ENCODE measurements at places on chromosomes 12 and 14. TPM values are rescaled to one million over a fixed set of nuclear protein-coding genes. Genes with fewer than 3 reads are reported as not detected.

GRCh38 chr12:16844875-16845274 is 238.9 kb upstream of the LMO3 start:
- no peaks in the 10 kb centered on the region for H3K36me3 ChIP-seq
- no peaks in the 10 kb centered on the region for H3K27me3 ChIP-seq
- H3K4me3 ChIP-seq: no peak overlapping the region
- H3K4me1 ChIP-seq: no peaks in the 10 kb centered on the region
- DNase-seq: no peak

Gene GARIN6
- not detected for total RNA-seq

GRCh38 chr12:110934093-110934852 is 13.9 kb upstream of the MYL2 start:
- no peak for DNase-seq
- H3K27me3 ChIP-seq: peaks cover 12% of the 10 kb centered on the region
- no peaks in the 10 kb centered on the region for H3K4me1 ChIP-seq
- H3K27ac ChIP-seq: no peak overlapping the region

Gene RIPK3
- total RNA-seq: 23.4 TPM

DNA sequence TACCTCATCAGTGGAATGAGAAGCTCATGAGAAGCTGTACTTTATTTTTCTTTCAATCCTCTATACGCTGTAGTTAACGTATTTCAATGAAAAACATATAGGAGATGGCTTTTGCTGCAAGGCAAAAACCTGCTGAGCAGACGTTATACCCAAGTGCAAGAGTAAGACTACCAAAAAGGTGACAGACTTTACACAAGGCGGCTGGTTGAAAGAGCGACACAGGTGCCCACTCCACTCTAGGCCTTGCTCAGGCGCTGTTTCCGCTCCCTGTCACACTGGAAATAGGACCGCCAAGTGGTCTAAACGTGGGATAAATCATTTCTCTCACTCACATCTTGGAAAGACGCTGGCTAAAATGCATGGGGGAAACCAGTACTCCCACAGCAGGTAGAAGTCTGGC is 54.5 kb downstream of the PPP2R5C start:
- H3K4me1 ChIP-seq: peaks cover 36% of the 10 kb centered on the region
- H3K4me3 ChIP-seq: no peak overlapping the region

DNA sequence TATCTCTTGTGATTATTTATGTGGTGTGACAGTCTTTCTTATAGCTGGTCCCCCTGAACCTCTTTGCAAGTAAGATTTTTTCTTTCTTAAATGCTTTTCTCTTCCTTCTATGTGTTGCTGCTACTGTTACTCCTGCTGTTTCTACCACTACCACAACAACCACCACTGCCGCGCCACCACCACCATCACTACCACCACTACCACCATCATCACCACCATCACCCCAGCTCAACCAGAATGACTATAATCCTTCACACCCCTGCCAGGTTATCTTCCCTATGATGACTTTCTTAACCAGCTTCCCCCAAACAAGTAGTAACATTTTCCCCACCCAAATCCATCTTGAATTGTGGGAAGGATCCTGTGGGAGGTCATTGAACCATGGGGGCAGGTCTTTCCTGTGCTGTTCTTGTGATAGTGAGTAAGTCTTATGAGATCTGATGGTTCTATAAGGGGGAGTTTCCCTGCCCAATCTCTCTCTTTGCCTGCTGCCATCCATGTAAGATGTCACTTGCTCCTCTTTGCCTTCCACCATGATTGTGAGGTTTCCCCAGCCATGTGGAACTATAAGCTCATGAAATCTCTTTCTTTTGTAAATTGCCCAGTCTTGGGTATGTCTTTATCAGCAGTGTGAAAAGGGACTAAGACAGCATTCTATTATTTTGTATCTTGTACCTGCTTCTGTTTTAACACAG is 52.2 kb downstream of the CHST11 start:
- no peak for DNase-seq
- no peak overlapping the region for H3K27ac ChIP-seq
- H3K27me3 ChIP-seq: no peaks in the 10 kb centered on the region
- peaks cover 30% of the 10 kb centered on the region for H3K4me1 ChIP-seq
- H3K36me3 ChIP-seq: no peaks in the 10 kb centered on the region
- no peak overlapping the region for H3K4me3 ChIP-seq

- no peaks in the 10 kb centered on the region for H3K27me3 ChIP-seq
- no peak overlapping the region for H3K27ac ChIP-seq
- no peak overlapping the region for H3K4me3 ChIP-seq
Observed at GRCh38 chr12:18221726-18222125, 39.6 kb upstream of the PIK3C2G start.

GRCh38 chr14:100065942-100066574 is 836 bp downstream of the EVL start:
- no peaks in the 10 kb centered on the region for H3K36me3 ChIP-seq
- H3K27ac ChIP-seq: peak overlapping the region; percentile 80
- no peaks in the 10 kb centered on the region for H3K27me3 ChIP-seq
- no peak for DNase-seq
- peak overlapping the region; percentile 43 for H3K4me3 ChIP-seq

Gene MIP
- total RNA-seq: not detected

GRCh38 chr12:30515351-30515750 is 180.3 kb downstream of the IPO8 start:
- DNase-seq: no peak
- no peaks in the 10 kb centered on the region for H3K4me1 ChIP-seq
- H3K4me3 ChIP-seq: no peak overlapping the region
- H3K27ac ChIP-seq: no peak overlapping the region

Gene TRPV4
- total RNA-seq: 4.5 TPM

Gene NUAK1
- 40.8 TPM for total RNA-seq

DNA sequence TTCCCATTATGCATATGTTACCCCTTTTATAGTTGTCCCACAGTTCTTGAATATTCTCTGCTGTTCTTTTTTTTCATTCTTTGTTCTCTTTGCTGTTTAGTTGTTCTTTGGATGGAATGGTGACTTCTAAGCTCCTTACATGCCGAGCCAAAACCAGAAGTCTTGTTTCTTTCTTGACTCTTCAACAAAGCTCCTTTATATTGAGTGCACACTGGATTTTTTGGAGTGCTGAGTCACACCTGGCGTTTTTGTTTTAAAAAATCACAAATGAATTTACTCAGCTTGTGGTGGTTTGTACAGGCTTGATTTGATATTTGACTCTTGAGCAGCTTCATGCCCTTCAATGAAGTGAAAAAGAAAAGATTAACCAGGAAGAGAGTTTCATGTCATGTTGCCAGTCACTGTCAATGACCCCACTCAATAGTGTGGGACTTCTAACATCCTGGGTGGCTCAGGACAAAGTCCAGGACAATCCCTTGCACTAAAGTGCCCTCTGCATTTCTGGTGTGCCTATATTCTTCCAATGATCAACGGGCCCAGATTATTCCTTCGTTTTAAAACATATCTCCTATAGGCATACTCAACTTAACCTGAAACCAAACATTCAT is 112.4 kb upstream of the SLC38A4 start:
- no peaks in the 10 kb centered on the region for H3K4me1 ChIP-seq
- no peak overlapping the region for H3K27ac ChIP-seq
- no peak for DNase-seq
- H3K27me3 ChIP-seq: peaks cover 5% of the 10 kb centered on the region

DNA sequence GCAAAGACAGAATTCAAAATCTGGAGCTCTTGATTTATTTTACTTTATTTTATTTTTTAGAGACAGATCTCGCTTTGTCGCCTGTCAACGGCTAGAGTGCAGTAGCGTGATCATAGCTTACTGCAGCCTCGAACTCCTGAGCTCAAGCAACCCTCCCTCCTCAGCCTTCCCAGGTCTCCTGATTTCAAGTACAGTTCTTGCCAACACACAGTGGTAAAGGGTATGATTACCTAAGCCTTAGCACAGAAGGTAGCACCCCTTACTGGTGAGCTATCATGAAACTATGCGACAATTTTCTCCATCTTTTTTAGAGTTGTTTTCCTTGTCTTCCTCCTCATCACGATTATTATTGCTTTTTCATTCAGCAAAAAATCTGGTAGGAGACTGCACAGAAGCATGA is 94.3 kb upstream of the ETV6 start:
- DNase-seq: no peak
- H3K4me1 ChIP-seq: peaks cover 8% of the 10 kb centered on the region
- H3K27me3 ChIP-seq: no peaks in the 10 kb centered on the region
- H3K27ac ChIP-seq: no peak overlapping the region
- H3K36me3 ChIP-seq: no peaks in the 10 kb centered on the region

Gene KCNJ8
- 20.9 TPM for total RNA-seq

DNA sequence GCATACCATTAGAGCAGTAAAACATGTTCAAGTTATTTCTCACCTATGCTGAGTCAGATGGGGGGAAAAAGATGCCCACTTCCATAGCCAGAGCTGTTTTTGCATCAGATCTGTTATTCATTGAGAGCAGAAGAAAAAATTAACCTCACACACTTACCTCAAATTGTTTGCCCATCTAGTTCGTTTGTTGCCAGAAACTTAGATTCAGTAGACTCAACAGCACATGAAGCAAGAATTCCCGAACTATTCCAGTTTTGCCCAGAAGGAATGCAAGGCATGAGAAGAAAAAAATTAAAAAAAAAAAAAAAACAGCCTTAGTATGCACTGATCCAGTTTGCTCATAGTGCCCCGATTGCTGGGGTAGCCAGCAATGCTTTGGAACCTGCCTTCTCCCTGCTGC is 12.4 kb upstream of the DPF3 start:
- H3K36me3 ChIP-seq: no peaks in the 10 kb centered on the region
- H3K27me3 ChIP-seq: no peaks in the 10 kb centered on the region
- no peak overlapping the region for H3K27ac ChIP-seq
- no peaks in the 10 kb centered on the region for H3K4me1 ChIP-seq
- no peak for DNase-seq
- H3K4me3 ChIP-seq: no peak overlapping the region

Gene SGPP1
- 22.3 TPM for total RNA-seq

- H3K36me3 ChIP-seq: no peaks in the 10 kb centered on the region
- no peak overlapping the region for H3K27ac ChIP-seq
- H3K4me3 ChIP-seq: no peak overlapping the region
- H3K4me1 ChIP-seq: peaks cover 10% of the 10 kb centered on the region
Observed at GRCh38 chr14:74525361-74525851, 31.8 kb downstream of the ISCA2 start.

DNA sequence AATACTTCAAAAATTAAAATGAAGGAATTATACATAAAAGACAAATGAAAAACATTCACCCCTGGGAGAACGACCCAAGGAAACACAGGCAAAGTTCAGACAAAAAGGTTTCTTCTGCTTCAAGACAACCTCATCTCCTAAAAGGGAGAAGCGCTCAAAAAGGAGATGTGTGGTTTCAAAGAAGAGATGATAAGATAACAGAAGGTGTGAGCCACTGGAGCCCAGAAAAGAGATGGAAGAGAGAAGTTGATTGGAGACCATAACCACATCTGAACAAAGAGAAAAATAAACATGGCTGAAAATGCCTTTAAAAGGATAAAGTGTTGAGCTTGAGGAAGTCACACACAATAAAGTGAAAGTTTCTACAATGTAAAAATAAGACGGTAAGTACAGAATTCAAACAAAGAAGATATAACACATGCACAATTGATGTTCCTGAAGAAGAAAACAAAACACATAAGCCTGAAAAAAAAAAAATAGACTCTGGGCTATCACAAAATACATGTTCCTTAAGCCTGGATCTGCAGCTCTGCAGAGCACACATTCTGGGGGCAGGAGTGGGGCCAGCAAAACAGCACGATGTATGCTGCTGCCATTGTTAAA is 51.6 kb upstream of the C14orf180 start:
- H3K36me3 ChIP-seq: no peaks in the 10 kb centered on the region
- H3K4me3 ChIP-seq: no peak overlapping the region
- no peak overlapping the region for H3K27ac ChIP-seq
- no peaks in the 10 kb centered on the region for H3K4me1 ChIP-seq

DNA sequence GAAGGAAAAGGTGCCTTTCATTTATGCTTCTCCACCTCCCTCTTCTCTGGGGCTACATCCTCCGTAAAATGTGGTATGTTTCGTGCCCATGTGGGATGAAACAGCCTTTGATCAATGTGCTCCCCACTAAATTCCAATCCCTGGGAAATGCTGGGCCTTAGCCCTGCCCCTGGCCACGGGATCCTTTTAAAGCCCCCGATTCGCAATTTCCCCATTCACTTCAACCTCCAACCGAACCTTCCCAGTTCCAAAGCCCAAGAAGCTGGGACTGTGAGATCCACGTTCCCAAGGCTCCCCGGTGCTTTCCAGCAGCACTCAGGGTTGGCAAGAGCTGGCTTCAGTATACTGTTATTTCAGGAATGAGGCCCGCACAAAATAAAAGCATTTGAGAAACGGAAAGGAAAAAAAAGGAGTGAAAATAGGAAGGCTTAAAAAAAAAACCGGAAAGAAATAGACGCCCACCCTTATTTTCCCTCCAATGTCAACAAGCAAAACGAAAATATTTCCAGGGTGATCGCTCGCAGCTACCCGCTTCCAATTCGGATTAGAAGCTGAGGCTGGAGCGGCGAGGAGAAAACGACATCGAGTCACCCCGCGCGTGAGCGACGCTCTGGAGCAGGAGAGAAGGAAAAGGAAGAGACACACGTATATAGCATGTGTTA is 1.3 kb upstream of the FOXG1 start:
- H3K27ac ChIP-seq: no peak overlapping the region
- DNase-seq: no peak
- H3K4me3 ChIP-seq: peak overlapping the region; percentile 25
- H3K36me3 ChIP-seq: no peaks in the 10 kb centered on the region
- H3K4me1 ChIP-seq: peaks cover 8% of the 10 kb centered on the region

Gene TMEM30B
- total RNA-seq: 22.5 TPM

DNA sequence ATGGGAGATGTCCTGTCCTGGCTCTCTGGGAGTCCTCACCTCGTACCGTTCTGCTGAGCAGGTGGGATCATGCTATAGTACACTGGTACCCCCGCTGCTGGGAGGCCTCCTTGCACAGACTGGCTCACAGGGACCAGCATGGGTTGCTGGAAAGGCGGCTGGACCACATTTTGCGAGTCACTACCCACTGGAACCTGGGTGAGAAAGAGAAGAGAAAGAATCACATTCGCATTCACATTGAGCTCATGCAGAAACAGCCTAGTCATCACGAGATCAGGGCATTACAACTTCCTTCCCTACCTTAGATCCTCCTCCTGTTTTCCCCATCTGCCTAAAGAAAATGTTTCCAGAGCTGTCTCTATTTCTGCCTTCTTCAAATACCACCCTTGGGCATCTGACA is 17.3 kb upstream of the STAC3 start:
- no peak for DNase-seq
- H3K27ac ChIP-seq: no peak overlapping the region
- H3K4me1 ChIP-seq: no peaks in the 10 kb centered on the region
- no peaks in the 10 kb centered on the region for H3K27me3 ChIP-seq
- H3K36me3 ChIP-seq: peaks cover 83% of the 10 kb centered on the region

DNA sequence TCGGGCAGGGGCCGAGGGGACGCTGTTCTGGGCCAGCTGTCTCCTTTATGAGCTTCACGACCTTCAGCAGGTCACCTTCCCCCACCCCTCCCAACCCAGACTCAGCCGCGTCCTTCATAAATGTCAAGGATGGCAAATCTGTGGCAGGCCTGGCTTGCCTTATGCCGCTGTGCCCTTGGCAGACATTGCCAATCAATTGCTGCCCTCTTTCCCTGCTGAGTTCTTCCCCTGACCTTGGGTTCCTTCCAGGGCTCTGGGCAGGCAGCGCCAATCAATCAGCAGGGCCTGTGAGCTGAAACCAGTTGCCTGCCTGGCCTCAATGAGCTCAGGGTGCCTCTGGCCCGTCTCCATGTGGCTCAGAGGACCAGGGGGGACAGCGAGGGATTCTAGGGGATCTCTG is 7.7 kb downstream of the FAM222A start:
- H3K4me3 ChIP-seq: no peak overlapping the region
- peaks cover 25% of the 10 kb centered on the region for H3K27me3 ChIP-seq
- H3K36me3 ChIP-seq: no peaks in the 10 kb centered on the region
- no peak overlapping the region for H3K27ac ChIP-seq
- no peak for DNase-seq
- peaks cover 4% of the 10 kb centered on the region for H3K4me1 ChIP-seq

Gene LTBR
- total RNA-seq: 156 TPM

Gene NPFF
- total RNA-seq: not detected

Gene SSPN
- total RNA-seq: 15.6 TPM

Measured in upper lobe of right lung (tissue), 1 donor.